A549 treated with AZD2906 at 1 μM for 4 hours (cell line): ENCODE measurements at places on chromosomes 1 and 21. TPM values are rescaled to one million over a fixed set of nuclear protein-coding genes. Genes with fewer than 3 reads are reported as not detected.

The SLC2A5 gene
- total RNA-seq, result 0.29 to 0.77 TPM (median 0.67 TPM) in 5 replicates

The OR2G6 gene
- total RNA-seq, result not detected in 5 replicates

The KIF14 gene
- 6.9 to 11.2 TPM (median 9.2 TPM) in 5 replicates for total RNA-seq

The HSPB7 gene
- 0.07 to 0.11 TPM (median 0.10 TPM) in 3 of 5 replicates, not detected in the others for total RNA-seq

The DIRAS3 gene
- total RNA-seq, result 0.78 to 1.3 TPM (median 1.2 TPM) in 5 replicates

The OR10J1 gene
- not detected in 5 replicates for total RNA-seq

The USP16 gene
- total RNA-seq, result 19.7 to 26.6 TPM (median 20.0 TPM) in 5 replicates

The BARHL2 gene
- not detected in 5 replicates for total RNA-seq

The TMEM269 gene
- 0.05 to 0.22 TPM (median 0.10 TPM) in 5 replicates for total RNA-seq

The HTR6 gene
- 0.12 to 0.22 TPM (median 0.13 TPM) in 5 replicates for total RNA-seq

The GSTM1 gene
- not detected in 5 replicates for total RNA-seq

The TMEM51 gene
- total RNA-seq, result 25.2 to 29.1 TPM (median 27.8 TPM) in 5 replicates

The FBLIM1 gene
- total RNA-seq, result 19.2 to 31.4 TPM (median 27.5 TPM) in 5 replicates

The GPR157 gene
- 4.3 to 7.9 TPM (median 4.5 TPM) in 5 replicates for total RNA-seq

The MIXL1 gene
- total RNA-seq, result 0.05 to 0.09 TPM (median 0.07 TPM) in 4 of 5 replicates, not detected in the other

The PLEKHN1 gene
- 3.3 to 5.7 TPM (median 4.9 TPM) in 5 replicates for total RNA-seq
